COR-L47 (cell line): ENCODE measurements at places on chromosomes 3 and 15.
A peak's percentile ranks its signal among the peaks of the same experiment; 100 is the strongest.

DNA sequence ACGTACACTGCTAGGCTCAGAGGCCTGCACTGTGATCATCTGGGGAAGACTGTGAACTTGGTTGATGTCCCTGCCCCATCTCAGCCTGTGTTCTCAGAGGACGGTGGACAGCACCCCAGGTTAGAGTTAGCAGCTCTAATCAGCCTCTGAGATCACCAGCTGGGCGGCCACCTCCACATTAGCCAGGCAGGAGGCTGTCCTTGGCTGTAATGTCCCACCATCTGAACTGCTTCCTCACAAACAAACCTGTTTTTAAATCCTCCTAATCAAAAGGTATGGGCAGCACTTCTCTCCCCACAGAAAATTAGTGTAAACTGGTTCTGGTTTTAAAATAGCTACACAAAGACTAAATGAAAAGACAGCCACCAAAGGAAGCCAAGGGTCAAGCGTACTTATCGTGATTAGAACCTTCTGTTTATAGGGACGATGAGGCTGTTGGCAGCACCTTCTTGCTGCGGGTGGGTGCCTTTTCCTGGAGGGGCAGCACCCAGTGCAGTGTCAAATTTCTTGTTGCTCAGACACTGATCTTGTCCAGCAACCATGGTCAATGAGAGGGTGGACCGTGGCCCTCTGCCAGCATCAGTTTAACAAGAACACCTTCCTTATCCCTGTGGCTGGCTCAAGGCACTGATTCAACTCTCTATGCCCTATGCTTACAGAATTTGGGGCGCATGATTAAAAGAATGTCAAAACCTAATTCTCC, 24.6 kb downstream of the ACSBG1 start:
- DNase-seq: peak; percentile 79

GRCh38 chr3:155312781-155313180, 19.3 kb upstream of the STRIT1 start:
- DNase-seq: no peak

DNA sequence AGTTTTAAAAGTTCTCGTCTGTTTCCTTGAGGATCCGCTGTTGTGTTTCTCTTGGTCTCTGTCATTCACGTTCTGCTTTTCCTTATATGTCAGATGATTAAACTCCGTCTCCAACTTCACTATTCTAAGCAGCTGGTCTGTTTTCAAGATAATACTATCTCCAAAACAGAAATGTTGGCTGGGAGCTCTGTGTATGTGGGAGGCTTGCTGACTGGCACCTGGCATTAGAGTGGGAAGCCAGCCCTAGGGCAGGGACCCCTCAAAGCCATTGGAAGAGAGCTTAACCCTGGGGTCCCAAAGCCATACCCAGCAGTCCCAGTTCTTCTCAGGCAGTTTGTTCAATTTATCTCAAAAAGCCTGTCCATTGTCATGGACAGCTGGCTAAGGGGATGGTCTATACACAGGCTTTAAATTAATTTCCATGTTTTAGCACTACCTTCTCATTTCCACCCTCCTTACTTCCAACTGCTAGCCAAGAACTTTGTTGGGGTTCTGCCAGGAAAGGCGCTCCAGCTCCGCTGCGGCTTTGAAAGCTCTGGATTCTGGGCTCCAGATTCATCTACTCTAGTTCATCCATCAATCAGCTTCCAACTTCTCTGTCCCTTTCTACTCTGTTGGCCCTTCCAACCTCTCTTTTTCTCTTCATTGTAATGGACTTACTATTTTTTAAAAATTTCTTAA, 9.2 kb downstream of the BTBD1 start:
- no peak for DNase-seq

DNA sequence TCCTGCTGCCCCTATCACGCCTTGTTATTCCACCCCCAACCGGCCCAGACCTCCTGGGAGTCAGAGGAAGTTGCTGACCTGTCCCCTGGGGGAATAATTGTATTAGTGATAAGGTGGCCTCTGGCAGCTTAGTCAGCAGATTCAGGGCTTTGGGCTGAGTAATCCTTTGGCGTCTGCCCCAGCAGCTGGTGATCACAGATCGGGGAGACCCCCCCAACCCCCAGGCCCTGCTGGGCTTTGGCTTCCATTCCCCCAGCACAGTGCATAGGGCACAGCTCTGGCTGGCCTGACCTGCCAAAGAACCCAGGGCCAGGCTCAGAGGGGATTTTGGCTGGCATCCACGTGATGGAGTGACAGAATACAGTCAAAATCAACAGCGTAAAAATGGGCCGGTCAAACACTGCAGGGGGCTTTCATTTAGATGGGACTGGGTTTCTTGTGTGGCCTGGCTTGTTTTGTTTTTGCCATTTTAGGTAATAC, 3.9 kb upstream of the NR2E3 start:
- no peak for DNase-seq

DNA sequence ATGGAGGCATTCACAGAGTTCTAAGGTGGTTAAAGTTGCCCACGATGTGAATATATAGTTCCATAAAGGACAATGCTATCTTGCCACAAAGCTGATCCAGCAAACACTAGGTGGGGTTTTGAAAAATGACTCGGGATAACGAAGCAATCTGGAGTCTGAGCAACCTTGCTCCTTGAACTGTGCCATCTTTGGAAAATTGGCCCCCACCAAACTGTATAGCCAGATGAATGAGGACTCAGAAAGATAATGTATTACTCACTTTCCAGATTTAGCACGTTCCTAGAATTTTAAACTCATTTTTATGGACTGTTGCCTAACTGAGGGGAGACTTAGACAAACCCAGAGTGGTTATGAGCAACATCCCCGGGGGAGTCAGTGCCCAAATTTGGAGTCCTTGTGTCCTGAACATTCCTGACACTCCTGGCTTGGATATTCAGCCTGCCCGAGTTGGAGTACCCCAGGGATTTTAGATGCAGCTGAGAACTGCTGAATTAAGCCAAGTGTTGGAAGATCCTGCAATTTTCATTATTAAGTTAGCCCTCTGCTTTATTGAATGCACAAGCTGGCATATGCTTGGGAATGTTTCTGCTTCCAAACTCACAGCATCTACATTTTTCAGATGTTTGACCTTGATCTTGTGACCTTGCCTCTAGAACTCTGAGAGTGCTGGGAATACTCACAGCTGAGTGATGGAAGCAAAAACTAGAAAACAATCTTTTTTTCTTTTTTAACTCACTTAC, 8.8 kb upstream of the MAGI1 start:
- DNase-seq: no peak

DNA sequence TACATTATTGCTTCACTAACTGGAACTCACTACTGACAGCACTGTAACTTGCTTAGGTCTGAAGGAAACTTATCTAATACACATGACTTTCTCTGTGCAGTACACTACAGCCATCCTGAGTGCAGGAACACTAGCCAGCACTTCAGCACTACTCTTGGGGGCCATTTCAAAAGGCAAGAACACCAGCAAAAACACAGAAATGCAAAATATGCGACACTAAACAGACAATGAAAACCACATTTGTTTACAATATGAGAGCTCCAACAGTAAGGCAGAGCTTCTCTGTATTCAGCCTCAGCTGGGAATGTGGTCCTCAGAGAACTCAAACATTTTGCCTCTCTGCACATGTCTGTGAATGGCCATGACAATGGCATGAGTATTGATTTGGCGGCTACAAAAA, 109.6 kb downstream of the ARRDC4 start:
- no peak for DNase-seq

DNA sequence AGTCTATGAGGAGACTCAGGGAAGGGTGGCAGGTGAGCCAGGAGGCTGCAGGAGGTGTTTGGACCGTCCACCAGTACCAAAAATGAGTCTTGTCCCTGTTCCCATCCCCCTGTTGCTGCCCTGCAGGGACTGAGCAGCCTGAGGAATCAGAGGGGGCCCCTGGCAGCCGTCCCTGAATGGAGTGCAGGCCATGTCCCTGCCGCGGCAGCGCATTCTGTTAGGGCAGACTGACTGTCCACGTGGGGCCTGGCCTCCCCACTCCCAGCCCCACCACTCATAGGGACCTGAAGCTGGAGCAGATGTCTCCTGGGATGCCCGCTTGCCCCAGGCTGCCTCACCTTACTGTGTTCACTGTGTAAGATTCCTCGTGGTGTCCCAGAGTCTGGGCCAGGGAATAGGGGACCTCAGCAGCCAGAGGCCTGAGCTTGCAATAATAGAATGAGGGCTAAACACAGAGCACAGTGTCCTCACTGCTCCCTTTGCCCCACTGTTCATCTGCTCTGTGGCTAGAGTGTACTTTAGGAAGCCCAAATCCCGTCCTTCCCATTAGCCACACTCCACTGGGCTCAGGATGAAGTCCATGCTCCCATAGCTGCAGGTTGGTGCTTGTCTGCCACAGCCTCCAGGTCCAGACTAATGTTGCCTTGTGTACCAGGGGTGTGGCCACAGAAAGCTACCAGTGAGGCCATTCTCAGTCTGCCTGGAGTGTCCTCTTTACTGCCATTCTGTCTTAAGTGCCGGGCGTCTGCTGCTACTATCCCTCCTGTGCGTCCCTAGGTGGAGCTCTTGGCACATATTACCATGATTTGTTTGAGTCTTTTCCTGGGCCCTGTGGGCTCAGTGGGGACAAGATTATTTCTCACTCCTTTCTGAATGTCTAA, 63.2 kb downstream of the HCN4 start:
- DNase-seq: peak; percentile 89

DNA sequence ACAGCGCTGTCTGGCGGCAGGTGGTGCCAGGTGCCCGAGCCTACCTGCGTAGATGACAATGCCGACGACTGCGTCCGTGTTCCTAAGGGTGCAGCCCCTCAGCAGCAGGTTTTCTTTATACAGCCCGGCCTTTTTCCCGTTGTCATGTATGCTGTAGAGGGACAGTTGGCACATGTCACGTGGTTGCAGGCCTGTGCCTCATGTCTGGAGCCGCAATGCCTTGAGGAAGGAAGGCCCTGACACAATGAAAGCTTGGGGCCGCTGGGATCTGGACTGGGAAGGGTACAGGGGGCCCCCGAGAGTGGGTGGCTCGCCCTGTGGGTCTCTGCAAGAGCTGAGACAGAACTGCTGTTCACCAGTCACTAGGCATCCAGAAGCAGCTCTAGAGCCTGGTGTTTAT, 136.0 kb downstream of the ATP10A start:
- no peak for DNase-seq

DNA sequence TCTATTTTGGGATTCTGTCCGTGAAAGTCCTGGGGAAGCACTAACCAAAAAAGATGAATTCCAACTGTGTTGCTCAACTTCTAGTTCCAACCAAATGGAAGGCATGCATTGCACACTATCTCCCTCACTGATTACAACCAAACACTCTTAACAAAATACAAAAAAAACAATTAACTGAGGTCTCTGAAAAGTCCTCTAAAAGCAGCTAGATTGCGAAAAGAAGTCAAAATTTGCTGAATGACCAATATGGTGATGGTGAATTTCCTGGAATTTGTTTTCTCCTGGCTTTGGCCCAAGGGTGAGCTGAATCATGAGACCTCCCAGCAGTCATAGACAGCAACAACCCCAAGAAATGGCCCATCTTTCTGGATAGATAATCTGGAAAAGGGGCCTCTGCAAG, 28.3 kb downstream of the CYP19A1 start:
- DNase-seq: no peak

DNA sequence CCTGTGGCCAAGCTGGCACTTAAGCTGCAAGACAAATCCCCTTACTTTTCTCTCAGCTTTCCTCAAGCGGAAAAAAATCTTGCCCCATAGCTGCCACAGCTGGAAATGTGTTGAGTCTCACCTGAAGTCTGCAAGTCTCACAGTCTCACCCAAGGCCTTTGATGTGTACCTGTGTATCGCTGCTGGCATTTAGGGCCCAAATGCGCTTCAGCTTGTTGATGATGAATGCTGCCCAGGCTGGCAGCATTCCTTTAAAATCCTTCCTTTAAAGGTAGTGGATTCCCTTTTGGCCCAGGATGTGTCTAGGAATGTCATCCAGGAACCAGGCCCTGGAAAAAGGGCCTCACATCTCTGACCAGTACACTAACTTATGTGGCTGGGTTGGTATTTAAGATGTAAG, 7.0 kb downstream of the OR5K4 start:
- DNase-seq: no peak

DNA sequence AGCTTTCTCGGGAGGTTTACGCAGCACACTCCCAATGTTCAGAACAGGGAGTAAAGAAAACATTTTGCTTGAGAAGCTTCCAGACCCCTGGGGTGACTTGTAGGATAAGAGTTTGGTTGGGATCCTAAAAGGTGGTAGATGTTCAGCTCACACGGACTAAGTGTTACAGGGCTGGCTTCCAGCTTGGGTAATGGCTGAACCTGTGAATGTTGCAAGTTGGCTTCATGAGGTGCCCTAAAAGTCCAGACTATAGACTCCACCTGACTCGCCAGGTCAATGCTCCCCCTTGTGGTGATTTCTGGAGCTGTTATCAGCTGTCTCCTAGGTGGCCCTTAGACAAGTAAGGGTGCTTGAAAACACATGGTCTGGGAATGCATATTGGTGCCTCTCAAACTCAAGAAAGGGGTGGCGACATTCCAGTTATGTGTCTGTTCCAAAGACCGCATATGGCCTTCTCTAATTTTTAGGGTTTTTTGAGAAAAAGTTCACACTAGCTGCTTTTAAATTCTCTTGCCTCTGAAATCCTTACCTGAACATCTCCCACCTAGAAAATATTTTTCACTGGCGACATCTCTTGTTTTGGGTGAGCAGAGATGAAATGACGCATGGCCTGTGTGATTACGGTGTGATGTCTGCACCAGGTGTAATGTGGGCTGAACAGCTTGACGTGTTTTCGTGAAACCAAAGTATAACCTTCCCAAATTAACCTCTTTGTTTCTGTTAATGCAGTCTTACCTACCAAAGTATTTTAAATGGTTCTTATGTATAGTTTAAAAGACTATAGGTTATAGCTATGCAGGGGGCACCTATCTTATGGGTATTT, 175.7 kb upstream of the KBTBD8 start:
- DNase-seq: peak; percentile 11

- DNase-seq: no peak
Measured at GRCh38 chr3:23258110-23258509, 55.0 kb downstream of the UBE2E2 start.

GRCh38 chr3:82562896-82563295, 801.5 kb upstream of the GBE1 start:
- DNase-seq: no peak

GRCh38 chr15:71627604-71628003, 182.8 kb upstream of the NR2E3 start:
- DNase-seq: no peak

DNA sequence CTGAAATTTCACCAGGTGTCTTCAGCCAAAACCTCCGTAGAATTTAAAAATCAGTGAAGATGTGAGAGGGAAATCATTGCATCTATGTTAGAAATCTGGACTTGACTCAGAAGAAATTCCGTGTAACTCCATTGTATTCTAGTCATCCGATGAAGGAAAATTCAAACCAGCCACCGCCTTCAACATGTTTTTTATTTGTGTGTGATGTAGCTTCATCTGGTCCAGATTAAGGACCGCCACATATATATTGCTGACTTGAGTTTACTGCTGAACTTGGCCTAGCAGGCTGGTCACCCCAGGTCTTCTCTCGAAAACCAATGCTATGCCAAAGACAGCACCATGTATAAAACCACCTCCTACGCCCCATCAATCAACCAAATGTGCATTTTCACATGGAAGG, 120.9 kb downstream of the FOXP1 start:
- DNase-seq: no peak

DNA sequence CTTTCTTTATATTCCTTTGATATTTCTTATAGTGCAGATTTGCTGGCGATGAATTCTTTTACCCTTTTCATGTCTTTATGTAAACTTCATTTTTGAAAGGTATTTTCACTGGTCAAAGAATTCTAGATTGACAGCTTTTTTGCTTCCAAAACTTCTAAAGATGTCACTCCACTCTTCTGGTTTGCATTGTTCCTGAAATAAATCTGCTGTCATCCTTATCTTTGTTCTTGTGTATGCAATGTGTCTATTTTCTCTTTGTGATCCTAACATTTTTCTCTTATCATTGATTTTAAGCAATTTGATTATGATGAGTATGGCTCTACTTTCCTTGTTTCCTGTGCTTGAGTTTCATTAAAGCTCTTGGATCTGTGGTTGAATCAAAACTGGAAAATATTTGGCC, 103.4 kb downstream of the GLDN start:
- DNase-seq: no peak
